CD8-positive, alpha-beta memory T cell (primary cell): ENCODE measurements at places on chromosomes 2 and 18.

DNA sequence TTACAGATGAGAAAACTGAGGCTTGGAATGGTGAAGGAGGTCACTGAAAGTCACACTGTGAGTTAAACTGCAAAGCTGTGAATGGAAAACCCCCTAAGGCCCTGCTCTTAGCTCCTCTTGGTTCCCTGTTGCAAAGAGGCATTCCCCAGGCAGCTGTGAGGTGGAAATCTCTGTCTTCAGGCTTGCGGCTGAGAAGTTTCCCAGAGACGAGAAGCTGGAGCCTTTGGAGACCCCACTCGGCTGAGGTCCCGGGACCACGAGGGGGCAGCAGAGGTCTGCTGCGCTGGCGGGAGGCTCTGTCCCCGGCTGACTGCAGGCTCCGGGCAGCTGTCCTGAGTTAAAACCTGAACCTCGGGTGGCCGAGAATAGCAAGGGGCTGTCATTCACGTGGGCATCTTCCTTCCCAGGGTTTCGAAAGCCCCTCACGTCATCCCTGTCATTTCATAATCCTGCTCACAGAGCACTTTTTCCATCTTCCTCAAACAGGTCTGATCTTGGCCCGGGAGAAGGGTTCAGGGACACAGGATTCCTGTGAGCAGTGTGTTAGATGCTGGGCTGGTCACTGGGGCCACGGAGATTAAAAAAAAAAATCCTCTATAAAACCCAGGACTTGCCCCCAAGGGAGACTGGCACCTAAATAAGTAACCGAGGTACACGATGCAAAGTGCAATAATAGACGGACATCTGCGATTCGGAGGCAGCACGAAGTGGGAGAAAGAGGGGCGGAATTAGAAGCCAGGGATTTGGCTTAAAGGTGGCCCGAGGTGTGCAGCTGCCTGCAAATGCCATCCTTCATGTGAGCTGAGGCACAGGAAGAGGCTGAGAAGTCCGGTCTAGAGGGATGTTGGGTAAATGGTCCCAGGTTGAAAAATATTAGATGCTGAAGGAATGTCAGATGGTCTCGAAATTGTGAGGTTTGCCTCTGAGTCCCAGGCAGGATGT is 24.6 kb upstream of the ATOH8 start:
- DNase-seq: peak; percentile 69

DNA sequence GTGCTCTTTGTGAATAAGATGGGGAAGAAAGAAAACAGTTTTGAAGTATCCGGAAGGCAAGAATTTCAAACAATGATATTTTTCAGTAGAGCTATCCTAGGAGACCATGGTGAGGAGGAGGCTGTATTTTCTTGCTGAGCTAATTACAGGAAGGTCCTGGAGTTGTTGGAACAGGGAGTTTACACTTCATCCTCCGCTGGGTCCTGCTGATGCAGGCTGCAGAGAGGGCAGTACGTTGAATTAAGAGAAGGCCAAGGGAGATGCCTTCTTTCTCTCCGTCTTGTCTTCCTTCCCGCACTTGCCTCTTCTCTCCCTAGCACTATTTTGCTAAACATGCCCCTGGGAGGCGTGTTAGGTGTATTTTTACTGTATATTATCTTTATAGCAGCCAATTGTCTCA is 60.0 kb upstream of the EDAR start:
- DNase-seq: no peak

- DNase-seq: no peak
These were observed 18.2 kb upstream of the SOX11 start for GRCh38 chr2:5674026-5674340.

GRCh38 chr2:216792222-216793021 is 67.4 kb downstream of the TNP1 start:
- no peak for DNase-seq

- no peak for DNase-seq
These were observed 501.0 kb downstream of the EIPR1 start for GRCh38 chr2:2876331-2877221.

- DNase-seq: no peak
These were observed 416.1 kb downstream of the ZNF521 start for GRCh38 chr18:24935896-24936295.

DNA sequence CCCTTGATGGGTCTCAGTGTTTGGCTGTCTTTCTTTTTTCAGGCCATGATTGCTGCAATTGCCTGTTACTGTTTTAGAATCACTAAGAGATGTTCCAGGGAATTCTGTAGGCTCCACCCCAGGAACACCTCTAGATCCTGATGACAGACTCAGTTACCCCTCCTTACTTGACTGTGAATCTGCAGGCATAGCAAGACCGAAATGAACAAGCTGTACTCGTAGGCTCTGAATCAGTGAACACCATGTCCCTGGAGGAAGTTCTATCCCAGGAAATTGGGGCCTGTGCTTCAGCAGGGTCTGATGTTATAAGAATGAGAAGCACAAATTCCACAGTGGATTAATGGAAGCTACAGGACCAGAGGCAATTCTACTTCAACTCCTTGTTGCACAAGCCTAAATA is 148.6 kb downstream of the COPS8 start:
- DNase-seq: no peak

DNA sequence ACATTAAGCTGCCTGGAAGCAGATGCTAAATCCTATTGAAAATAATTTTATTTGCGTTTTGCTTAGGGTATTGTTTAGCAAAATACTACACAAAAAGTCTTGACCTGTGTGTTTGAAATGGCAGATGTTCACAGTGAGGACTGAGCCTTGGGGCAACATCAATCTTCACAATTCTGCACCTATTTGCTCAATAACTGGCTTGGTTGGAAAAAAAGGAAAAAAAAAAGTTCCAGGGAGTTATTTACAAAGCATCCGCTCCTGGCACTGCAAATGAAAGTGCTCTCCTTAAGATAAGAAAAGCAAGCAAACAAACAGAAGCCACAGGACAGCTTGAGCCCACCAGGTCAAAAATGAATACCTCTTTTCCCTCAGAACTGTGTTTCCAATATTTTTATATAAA is 77.7 kb downstream of the MAP2 start:
- no peak for DNase-seq
